ENCODE measurements at places on chromosomes 6 and 20.

DNA sequence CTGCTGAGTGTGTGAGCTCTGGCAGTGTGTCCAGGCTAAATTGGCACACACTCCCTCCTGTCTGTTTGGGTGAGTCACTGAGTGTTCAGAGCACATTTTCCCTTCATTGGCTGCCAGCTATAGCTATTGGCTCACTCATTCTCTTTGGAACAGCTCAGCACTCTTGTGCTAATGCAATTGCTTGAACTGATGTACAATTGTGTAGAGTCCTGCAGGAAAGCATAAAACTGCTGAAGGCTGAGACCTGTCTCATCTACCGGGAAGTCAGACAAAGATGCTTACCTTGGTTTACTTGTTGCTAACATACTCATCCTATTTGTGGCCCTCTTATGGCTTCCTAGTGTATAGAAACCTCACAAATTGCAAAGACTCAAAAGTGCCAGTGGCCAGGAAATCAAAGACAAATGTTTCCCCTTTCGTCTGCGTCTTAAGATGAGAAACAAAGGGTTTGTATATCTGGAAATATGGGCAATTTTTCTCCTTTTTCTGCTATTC lies 351.0 kb downstream of the BCKDHB start:
- no peak for DNase-seq

GRCh38 chr6:3956054-3956453 lies 106.9 kb downstream of the FAM50B start:
- no peak for DNase-seq

GRCh38 chr6:24227556-24227955 lies 101.5 kb downstream of the NRSN1 start:
- DNase-seq = no peak

DNA sequence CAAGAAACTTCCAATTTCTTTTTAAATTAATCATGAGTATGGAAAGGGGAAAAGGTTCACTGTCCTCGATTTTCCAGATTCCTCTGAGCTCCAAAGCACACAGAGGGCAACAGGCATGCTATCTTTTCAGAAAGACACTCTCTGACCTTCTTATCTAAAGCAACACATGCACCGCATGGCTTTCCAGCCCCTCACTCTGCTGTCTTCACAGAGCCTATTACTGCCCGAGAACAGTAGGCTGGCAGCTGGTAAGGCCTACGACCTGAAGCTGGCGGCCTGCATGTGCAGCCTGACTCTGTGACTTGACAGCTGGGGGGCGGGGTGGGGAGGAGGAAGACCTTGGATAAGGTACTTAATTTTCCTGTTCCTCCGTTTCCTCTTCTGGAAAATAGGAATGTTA lies 86.3 kb downstream of the ELOVL4 start:
- no peak for DNase-seq

DNA sequence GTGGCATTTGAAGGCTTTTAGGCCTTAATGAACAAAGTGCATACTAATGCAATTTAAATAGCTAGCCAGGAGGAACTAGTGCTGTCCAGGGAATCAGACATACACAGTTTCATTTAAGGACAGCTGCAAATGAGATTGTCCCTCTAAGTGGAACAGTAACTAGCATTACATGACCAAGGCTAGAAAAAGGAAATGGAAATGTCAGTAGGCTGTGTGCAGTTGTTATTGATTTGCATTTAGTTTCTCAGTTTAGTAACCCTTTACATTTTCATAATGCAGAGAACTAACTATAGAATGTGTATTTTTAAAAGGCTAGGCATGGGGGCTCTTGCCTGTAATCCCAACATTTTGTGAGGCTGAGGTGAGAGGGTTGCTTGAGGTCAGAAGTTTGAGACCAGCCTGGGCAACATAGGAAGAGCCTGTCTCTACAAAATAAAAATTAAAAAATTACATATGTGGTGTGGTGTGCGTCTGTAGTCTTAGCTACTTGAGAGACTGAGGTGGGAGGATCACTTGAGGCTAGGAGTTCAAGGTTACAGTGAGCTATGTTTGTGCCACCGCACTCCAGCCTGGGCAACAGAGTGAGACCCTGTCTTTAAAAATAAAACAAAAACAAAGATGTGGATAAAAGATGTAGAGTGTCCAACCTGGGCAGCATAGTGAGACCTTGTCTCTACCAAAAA lies 468.0 kb downstream of the UTRN start:
- DNase-seq = peak; percentile 37

DNA sequence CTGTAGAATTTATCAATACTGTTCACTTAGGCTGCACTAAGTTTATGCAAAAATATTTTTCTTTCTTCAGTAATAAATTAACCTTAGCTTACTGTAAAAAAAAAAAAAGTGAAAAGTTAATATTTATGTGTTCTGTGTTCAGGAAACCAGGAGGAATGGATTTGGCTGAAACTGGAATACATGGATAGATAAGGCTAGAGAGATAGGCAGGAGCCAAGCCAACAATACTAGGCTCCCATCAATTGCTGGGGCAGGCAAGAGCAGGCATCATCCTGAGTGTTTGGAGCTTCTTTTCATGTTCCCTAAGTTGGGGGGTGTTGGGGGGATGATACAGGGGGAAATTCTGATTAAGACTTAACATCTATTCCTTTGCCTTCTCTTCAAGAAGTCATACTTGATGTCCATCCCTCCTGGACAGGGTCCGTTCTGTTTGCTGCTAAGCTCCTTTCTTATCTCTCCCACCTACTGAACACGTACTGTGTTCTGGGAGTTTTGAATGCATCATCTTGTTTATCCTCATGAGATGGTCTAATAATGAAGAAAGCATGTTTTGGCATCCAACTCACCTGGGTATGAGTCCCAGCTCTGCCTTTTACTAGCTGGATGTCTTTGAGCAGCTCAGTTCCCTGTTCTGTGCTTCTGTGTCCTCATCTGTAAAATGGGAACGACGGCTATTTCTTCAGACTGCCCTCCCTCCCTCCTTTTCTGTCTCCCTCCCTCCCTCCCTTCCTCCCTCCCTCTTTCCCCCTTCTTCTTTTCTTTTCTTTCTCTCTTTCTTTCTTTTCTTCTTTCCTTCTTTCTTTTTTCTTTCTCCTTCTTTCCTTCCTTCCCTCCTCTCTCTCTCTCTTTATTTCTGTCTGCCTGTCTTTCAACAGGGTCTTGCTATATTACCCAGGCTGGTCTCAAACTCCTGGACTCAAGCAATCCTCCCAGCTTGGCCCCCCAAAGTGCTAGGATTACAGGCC lies 6.4 kb upstream of the PROCR start:
- DNase-seq = no peak

DNA sequence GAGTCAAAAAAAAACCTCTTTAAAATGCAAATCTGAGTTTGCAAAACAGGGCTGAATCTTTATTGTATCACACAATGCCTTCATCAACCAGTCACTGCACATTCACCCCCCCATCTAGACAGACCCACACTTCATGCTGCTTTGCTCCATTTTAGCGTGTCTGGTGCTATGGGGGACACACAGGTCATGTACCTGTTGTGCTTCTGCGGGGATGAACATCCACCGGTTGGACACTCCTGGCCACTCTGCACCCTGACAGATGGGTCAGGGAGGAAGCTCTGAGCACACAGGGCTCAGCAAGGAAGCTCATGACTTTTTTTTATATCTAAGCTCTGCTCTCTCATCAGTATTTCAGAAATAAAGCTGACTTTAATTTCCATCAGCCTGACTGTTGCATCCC lies 136.3 kb downstream of the PRND start:
- no peak for DNase-seq

- DNase-seq = peak; percentile 44
Observed at GRCh38 chr6:99119109-99120031, 171.6 kb upstream of the FBXL4 start.

GRCh38 chr6:47749757-47750156 lies 32.1 kb upstream of the OPN5 start:
- no peak for DNase-seq

DNA sequence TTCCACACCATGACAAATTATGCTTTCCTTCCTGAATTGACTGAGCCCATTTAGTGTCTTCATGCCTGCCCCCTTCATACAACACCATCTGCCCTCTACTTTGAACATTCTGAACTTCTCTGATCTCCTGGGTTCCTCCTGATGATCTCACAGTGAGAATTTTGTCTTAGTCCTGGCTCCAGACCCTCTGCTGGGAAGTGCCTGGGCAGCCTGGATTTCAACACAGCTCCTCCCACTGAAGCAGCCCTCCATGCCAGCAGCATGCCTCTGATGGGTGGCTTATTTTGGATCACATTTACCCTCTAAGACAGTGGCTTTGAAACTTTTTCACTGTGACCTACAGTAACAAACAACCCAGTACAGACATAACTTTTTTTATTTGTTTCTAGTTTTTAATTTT lies 41.5 kb downstream of the DSE start:
- no peak for DNase-seq

GRCh38 chr20:19275630-19276071 lies 63.2 kb downstream of the SLC24A3 start:
- DNase-seq = no peak

Data from GM12865 (cell line).